ENCODE measurements at places on chromosomes 16 and 17. TPM values are rescaled to one million over a fixed set of nuclear protein-coding genes. Genes with fewer than 3 reads are reported as not detected.

DNA sequence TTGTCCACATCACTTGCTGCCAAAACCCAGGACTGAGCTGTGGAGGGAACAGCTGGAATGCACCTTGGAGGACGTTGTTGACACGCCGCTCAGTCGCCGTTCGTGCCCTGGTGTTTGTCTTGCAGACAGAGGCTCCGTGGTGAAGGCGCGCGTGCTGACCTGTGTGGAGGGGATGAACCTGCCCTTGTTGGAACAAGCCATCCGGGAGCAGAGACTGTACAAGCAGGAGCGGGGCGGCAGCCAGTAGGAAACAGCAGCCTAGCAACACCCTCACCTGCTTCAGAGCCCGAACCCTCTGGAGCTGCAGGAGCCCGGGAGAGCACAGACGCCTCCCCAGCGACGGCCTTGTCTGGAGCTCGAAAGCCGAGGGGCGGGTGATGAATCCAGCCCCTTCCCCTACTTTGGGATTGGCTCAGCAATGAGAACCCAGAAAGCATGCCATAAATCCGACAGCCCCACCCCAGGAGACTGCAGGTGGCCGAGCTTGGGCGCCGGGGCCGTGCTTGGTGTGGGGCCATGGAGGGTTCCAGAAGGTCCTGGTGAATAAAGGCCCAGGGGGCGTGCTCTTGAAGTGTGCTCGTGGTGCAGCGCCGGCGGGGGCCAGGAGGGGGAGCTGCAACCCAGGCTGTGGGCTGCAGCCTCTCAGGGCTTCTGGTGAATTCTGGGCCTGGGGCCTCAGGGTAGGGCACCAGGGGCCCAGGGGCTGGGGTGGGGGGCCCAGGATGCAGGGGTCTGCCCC lies 470 bp upstream of the CDK3 start:
- no peak for DNase-seq

GRCh38 chr16:69822174-69822935 lies 60.2 kb downstream of the WWP2 start:
- DNase-seq: no peak

DNA sequence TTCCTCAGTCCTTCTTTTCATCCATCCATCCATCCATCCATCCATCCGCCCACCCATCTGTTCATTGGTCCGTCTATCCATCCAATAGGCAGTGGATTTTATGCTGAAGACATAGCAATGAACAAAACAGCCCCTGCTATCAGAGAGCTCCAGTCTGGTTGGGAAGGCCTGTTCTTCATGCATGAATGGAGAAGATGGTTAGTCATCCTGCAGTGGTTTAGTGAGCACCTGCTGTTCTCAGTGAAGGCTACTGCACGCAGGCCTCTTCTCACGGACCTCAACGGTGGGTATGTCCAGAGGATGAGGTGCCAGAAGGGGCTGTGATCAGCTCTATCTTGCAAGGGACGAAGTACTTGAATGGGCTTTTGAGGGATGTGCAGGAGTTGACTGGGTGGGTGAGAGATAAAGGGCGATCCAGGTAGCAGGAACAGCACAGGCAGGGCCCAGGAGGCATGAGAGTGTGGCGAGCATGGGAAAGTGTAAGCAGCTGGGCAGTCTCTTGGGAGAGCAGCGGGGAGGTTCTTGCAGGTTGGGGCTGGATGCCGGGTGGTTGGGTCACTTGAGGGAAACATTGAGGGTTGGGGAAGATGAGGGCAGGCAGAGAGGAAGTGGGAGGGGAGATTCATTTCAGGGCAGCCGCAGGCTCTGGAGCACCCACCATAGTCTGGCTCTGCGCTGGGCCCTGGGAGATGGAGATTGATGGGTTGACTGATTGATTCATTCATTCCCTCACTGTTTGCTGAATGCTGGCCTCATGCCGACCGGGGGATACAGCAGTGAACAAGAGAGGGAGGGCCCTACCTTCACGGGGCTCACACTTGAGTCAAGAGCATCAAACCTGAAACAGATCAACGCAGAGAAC lies 115.0 kb upstream of the CIBAR2 start:
- DNase-seq: no peak

- DNase-seq: no peak
Measured at GRCh38 chr17:77667478-77667877, 291.0 kb upstream of the TNRC6C start.

Gene SCNN1G
- total RNA-seq: not detected

Data from cardiac septum (tissue), 1 donor.